ENCODE measurements at places on chromosomes 6 and 20.
A peak's percentile ranks its signal among the peaks of the same experiment; 100 is the strongest.

DNA sequence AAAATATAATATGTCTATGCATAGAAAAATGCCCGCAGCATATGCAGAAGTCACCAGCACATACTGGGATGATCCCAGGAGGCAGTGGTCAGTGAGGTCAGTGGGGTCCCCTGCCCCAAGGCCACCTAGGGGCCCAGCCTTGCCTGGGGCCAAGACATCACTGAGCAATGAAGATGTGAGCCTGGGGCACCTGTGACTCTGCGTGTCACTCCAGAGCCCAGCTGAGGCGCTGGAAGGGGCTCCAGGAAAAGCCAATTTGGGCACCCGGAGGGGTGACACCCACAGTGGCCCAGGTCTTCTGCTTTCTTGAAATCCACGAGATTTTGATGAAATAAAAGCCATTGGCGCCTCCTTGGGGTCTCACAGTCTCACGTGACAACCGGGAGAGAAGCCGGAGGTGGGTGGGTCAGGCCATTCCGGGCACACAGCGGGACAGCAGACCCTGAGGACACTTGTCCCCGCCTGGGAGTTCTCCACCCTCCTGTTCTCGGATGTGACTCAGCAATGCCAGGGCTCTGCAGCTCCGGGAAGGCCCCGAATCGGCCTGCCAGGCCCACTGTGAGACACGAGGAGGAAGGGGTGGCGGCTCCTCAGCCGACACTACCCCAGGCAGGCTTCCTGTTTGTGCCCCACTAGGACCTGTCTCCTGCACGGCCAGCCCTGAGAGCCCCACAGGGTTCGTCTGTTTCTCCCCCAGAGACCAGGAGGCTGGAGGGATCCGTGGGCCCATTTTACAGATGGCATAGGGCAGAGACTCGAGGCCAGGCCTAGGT, 24.4 kb upstream of the SLCO4A1 start:
- no peak for DNase-seq

DNA sequence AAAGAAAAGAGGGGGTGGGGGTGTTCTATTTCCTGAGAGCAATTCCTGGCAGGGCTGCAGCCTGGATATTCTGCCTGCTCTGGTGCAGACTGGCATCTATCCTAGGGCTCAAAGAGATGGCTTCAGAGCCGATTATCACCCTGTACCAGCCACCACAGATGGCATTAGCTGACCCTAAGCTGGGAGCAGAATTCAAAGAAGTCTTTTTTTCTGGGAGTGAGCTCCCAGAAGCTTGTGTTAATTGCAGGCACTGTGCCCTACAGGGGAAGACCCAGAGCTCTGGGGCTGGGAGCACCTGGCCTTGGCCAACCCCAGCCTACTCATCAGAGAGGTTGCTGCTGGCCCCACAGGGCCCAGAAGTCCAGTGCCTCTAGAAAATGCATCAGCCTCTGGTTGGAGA, 85.9 kb downstream of the PXDC1 start:
- peak; percentile 29 for DNase-seq

- DNase-seq: no peak
These were observed 141.9 kb downstream of the CEBPB start for GRCh38 chr20:50332491-50332980.

- no peak for DNase-seq
These were observed 108.4 kb downstream of the HUS1B start for GRCh38 chr6:548517-548916.

DNA sequence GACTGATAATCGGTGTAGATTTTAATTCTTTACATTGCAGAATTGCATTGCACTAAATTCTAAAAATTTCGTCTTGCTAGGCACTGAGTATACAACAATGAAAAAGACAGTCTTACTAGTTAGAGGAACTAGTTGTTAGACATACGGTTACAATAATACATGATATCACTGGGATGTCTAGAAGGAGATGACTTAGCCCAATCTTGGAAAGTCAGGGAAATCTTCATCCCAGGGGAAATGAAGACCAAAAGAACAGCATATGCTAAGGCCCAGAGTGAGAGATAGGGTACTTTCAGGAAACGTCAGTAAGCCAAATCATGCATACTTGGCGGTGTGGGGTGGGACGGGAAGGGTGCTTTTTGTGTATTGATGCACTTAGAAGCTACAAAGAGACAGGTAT, 901 bp downstream of the CEP57L1 start:
- no peak for DNase-seq

- no peak for DNase-seq
These were observed 11.9 kb downstream of the TULP4 start for GRCh38 chr6:158324136-158324535.
